ENCODE measurements at places on chromosomes 3 and 15.

GRCh38 chr3:151579571-151580270 is 118.9 kb upstream of the IGSF10 start:
- DNase-seq = no peak

DNA sequence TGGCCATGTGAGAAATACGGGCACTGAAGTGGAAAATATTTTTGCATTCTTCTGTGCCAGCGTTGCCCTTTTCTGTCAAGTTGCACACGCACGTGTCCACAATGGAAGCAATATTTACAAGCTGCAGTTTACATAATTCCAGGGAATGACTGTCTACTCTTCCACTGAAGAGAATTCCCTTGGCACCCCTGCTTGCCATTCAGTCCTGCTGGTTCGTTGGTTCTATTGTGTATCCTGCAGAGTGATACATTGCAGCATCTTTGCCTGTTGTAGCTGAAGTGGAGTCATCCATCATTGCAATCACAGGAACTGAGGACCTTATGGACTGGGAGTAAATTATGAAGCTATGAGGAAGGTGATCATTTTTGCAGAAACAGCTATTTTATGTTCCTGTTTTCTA is 759.4 kb downstream of the ROBO2 start:
- no peak for DNase-seq

GRCh38 chr15:69290346-69291164 is 8.2 kb upstream of the PAQR5 start:
- no peak for DNase-seq

DNA sequence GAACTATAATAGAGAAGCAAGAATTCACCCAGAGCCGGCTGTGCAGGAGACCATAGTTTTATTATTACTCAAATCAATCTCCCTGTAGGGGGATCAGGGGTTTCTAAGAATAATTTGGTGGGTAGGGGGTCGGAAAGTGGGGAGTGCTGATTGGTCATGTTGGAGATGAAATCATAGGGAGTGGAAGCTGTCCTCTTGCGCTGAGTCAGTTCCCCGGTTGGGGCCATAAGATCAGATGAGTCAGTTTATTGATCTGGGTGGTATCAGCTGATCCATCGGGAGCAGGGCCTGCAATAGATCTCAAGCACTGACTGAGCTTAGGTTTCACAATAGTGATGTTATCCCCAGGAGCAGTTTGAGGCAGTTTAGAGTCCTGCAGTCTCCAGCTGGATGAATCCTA is 97.0 kb upstream of the SNRPN start:
- no peak for DNase-seq

GRCh38 chr15:38536201-38536676 is 28.4 kb downstream of the RASGRP1 start:
- DNase-seq = peak; percentile 97

GRCh38 chr3:111482574-111482973 is 59.4 kb upstream of the CD96 start:
- DNase-seq = no peak

GRCh38 chr15:72732516-72732915 is 46.5 kb downstream of the BBS4 start:
- no peak for DNase-seq

GRCh38 chr3:66095295-66096001 is 56.7 kb upstream of the MAGI1 start:
- DNase-seq = no peak

DNA sequence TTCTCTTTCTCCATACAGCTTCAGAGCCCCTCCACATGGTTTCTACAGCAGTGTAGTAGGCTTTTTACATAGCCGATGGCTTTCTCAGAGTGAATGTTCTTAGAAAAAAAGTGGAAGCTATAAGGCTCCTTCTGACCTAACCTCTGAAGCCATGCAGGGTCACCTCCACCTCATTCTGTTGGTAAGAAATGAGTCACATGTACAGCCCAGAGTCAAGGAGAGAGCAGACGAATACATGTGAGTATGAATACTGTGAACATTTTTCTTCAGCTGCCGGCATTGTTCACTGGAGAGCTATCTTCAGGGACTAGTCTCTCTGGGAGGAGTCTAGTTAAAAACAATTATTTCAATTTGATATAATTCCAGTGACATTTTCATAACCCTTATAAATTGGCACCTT is 68.2 kb upstream of the THRB start:
- DNase-seq = no peak

- no peak for DNase-seq
Measured at GRCh38 chr15:86392874-86393273, 313.2 kb downstream of the AGBL1 start.

DNA sequence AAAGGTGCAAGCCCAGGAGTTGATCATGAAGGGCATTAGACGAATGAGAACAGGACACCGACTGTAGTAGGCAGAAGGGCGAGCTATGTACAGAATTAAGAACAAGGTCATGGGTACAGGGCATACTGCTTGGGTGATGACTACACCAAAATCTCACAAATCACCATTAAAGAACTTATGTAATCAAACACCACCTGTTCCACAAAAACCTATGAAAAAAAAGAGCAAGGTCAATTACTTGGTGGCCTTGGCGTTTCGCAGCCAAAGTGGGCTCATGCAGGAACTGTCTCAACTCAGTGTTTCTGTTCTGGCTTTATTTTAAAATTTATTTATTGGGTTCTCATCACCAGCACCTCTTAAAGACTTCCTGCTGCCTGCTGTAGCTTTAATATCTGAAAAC is 2.1 kb downstream of the KAT2B start:
- DNase-seq = no peak

DNA sequence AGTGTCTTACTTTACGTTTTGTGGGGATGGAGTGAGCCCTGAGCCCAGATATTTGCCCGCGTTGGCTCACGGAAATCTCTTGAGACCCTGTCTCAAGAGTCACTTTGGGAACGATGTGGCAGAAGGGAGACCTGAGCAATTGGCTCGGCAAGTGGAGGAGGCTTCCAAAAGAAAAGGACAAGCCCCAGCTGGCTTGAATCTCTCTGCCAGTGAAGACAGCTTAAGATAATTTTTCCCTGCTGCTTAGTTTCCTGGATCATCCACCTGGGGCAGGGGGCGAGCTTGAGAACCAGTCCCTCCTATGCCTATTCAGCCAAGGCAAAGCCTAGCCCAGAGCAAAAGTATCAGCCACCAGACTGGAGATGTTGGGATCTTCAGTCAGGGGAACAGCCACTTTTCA is 708 bp downstream of the SEC22A start:
- DNase-seq = peak; percentile 23

DNA sequence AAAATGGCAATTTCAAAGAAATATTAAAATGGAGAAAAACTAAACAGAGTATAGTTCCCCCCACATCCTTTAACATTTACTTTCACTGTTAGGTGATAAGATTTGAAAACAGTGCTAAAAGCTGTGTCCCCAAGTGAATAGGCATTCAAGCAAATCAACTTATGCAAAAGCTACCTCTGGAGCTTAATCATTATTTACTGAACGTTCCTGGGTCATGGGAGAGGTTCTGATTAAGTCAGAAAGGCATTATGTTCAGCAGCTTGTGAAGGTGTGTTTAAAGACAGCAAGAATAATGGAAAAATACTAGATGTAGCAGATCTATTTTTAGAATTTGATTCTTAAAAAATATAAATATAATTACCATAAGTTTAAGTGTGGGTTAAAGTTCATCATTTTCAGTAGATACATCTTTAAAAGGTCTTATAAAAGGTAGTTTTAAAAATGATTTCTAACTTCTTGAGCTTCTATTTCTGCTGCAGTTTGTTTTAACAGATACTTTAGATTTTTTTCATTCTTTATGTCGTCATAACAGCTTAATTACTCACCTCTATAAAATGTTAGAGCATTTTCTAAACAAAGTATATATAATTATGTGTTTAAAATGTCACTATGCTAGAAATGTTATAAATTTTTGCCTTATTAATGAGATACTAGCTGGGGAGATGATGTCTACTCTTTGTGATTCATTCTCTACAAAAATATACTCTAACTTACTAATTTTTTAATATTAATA is 127.9 kb downstream of the MITF start:
- no peak for DNase-seq

DNA sequence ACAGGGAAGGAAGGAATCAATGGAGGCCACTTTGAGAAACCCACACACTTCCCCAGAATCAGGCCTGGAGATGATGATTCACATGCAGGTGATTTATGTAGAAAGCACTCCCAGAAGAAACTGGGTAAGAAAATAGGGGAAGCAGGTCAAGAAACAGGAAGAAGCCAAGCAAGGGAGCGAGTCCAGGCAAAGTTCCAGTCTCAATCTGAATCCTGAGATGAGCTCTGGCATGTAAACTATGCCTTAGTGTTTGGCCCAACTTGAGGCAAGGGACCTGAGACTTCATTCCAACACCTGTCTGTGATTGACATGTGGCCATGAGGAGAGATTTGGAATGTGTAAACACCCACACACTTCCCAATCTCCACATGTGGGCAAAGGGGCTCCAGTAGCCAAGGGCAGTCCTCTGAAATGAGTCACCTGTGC is 61.6 kb upstream of the CTNNB1 start:
- DNase-seq = no peak

- no peak for DNase-seq
Measured at GRCh38 chr3:105523501-105523900, 156.8 kb downstream of the ALCAM start.

DNA sequence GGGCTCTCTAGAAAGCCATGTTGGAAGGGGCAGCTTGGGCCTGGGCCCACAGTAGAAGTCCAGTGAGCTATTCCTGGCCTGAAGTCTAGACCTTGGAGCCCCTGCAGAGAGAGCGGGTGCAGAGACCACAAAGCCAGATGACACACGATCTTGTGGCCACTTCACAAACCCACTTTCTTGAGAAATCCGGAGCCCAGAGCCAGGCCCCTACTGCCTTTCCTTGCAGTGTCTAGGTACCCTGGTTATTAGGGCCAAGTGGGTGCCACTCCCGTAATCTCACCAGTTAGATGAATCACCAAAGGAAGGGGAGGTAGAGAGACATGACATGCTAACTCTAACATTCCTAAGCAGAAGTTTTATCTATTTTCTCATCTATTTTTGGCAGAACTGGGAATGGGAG is 72.5 kb upstream of the ADAMTSL3 start:
- no peak for DNase-seq

GRCh38 chr15:71800835-71801745 is 9.3 kb upstream of the NR2E3 start:
- DNase-seq = peak; percentile 43

DNA sequence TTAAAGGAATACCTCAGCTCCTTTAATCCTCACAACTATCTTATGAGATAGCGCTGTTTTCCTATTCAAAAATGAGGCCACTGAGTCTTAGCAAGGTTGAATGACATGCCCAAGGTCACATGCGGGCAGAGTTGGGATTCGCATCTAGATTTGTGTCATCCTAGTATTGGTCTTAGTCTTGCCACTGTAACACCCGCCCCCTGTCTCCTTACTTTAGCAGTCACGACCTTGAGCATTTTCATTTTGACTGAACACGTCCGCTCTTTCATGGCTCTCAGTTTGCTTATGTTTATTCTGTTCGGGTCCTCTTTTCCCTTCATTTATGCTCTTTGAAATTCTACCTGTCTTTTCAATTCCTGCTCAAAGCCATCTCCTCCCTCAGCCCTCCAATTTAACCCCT is 112.5 kb upstream of the CADPS start:
- DNase-seq = no peak

GRCh38 chr3:13058346-13059120 is 14.7 kb downstream of the IQSEC1 start:
- no peak for DNase-seq

DNA sequence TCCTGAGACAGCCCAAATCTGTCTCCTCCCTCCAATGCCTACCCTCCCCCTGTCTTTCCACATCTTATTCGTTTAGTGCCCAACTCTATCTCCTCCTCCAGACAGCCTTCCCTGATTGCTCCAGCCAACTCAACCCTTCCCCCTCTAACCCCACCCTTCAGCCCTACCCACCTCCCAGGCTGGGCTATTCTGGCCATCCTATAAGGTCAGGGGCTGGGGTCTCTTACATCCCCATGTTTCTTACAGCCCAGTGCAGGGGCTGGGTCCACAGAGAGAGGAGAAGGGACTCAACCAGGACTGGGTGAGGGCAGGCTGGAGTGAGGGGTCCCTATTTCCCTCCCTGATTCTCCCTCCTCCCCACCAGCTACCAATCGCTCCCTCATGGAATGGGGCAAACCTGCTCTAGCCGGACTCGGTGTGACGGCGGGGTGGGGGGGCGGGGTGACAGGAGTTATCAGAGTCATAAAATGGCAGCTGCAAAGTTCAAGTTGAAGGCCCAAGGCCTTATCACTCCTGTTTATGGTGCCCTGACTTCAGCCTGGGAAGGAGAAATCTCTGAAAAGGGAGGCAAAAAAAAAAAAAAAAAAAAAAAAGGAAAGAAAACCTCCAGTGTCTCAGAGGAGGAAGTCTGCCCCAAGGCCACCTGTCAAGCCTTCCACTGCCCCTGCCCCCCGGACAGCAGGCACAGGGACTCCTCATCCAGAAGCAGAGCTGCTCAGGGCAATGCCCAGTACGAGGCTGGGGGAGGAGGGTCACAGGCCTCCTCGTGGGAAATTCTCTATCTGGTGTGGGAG is 2.1 kb downstream of the VIPR1 start:
- no peak for DNase-seq

DNA sequence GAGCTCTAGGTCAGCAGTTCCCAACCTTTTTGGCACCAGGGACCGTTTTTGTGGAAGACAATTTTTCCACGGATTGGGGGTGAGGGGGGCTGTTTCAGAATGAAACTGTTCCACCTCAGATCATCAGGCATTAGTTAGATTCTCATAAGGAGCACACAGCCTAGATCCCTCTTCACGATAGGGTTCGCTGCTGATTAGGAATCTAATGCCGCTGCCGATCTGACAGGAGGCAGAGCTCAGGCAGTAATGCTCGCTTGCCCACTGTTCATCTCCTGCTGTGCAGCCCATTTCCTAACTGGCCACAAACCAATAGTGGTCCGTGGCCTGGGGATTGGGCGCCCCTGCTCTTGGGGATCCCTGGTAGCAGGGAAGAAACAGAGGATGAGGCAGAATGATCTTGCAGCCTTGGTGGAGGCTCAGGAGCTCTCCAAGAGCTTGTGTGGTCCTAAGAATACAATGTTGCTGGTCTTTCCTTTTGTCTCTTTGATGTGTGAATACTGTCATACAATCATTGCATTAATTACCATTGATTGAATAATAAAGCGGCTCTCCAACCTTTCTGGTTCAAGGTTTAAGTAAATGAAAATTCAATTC is 183.2 kb downstream of the FNDC3B start:
- DNase-seq = no peak

DNA sequence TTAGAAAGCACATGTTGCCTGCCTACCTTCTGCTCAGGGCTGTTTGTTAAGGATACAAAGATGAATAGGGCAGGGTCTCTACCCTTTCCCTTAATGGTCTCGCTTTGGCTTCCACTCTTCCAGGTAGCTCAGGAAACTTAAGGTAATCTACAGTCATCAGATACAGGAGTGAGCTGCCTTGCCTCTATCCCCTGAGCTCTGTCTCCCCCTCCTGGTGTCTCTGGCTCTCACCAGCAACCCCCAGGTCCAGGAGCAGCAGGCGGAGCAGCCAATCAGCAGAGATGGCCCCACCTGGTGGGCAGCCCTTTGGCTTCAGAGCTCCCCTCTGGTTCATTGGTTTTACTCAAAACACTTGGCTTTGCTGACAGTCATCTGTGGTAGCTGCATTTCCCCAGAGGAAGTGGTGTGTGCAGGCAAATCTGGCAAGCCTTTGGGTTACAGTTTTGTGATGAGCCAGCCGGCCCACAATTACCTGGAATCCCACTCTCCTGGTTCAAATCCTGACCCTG is 8.5 kb upstream of the CX3CR1 start:
- DNase-seq = peak; percentile 88
